ENCODE measurements at places on chromosomes 13 and 19.
A peak's percentile ranks its signal among the peaks of the same experiment; 100 is the strongest.

GRCh38 chr13:100525453-100526317 lies 62.9 kb downstream of the GGACT start:
- no peak overlapping the region for H3K27ac ChIP-seq
- DNase-seq: no peak
- H3K36me3 ChIP-seq: no peaks in the 10 kb centered on the region
- H3K4me1 ChIP-seq: peaks cover 4% of the 10 kb centered on the region
- H3K27me3 ChIP-seq: peaks cover 2% of the 10 kb centered on the region
- no peak overlapping the region for H3K4me3 ChIP-seq

GRCh38 chr13:111423168-111423785 lies 102.8 kb downstream of the TEX29 start:
- H3K27ac ChIP-seq: no peak overlapping the region
- H3K36me3 ChIP-seq: no peaks in the 10 kb centered on the region
- no peak for DNase-seq
- no peaks in the 10 kb centered on the region for H3K4me1 ChIP-seq
- no peak overlapping the region for H3K4me3 ChIP-seq

DNA sequence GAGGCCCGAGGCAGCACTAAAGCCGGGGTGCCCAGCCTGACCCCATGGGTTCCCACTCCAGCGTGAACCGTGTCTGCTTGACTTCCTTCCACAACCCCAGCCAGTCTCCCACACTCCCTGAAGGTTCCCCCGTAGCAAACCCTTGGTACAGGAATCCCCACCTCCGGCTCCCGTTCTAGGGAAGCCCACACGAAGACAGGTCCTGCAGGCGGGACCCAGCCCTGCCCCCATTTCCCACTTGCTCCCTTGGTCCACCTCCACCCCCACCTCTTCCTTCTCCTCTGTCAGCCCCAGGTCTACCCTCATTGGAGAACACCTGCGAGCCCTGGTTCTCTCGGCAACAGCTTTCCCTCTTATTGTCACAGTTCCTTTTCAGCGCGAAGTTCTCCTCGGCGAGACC lies 23.9 kb downstream of the C19orf81 start:
- peaks cover 46% of the 10 kb centered on the region for H3K27me3 ChIP-seq
- DNase-seq: no peak
- H3K36me3 ChIP-seq: no peaks in the 10 kb centered on the region
- H3K4me1 ChIP-seq: no peaks in the 10 kb centered on the region

DNA sequence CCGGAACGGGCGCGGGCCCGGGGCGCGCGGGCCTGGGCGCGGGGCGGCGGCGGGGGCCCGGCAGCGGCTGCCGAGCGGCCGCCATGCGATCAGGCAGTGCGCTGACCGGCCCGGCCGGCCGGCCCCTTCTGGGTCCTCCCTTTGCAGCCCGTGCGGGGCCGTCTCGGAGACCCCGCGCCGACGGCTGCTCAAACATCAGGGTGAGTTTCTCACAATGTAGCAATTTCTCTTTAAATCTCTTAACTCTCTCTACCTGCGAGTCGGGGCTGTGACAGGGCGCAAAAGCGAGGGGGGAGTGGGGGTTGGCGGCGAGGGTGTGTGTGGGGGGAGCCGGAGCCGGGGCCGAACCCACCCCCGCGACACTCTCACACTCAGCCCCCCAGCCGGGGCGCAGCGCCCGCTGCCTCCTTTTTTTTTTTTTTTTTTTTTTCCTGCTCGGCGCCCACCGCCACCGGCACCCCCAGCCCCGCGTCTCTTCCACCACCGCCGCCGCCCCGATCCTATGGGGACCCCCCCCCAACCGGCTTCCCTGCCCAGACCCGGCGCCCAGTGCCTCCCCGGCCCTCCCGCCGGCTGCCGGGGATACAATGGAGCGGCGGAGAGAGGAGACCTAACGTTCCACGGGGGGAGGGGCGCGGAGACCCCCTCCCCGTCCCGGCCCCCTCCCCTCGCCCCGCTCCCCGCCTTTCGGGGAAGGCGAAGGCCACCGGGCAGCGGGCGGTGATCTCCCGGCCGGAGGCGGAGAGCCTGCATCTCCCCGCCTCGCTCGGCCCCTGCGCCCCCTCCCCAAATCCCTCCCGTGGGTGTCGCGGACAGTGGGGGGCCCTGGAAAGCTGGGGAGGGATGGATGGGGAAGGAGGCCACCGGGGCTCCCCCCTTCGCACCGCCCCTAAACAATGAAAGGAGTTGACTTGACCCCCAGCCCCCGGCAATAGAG lies at the start of gene BICRA:
TSS of gene BICRA (plus strand) at position 166 of the 937 bp plus-strand sequence. CDS start 64,441 bp downstream, outside the sequence.
- H3K27me3 ChIP-seq: no peaks in the 10 kb centered on the region
- H3K36me3 ChIP-seq: peaks cover 10% of the 10 kb centered on the region
- peak within 1 kb of the TSS; percentile 91 for H3K4me3 ChIP-seq
- peak; percentile 73 for DNase-seq
- peak within 1 kb of the TSS; percentile 93 for H3K27ac ChIP-seq
- H3K4me1 ChIP-seq: peaks cover 19% of the 10 kb centered on the region

DNA sequence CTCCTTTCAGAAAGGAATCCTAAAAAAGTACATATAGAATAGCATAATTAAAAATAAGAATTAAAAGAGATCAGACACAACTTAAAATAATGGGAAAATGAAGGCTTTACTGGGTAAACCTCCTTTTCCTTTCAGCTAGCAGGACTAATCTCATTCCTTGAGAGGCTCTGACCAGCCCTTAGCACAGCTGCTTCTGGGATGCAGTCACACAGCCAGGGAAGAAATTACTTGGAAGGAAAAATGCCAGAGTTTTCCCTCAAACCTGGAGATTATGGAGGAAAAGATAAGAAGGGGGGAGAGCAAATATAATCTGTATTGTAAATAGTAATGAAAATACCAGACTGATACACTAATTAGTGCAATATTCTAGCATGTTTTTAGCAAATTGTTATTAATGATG lies 91.8 kb downstream of the LRCH1 start:
- DNase-seq: no peak
- H3K4me1 ChIP-seq: peaks cover 21% of the 10 kb centered on the region
- H3K36me3 ChIP-seq: no peaks in the 10 kb centered on the region
- no peak overlapping the region for H3K27ac ChIP-seq
- H3K4me3 ChIP-seq: no peak overlapping the region

- no peaks in the 10 kb centered on the region for H3K4me1 ChIP-seq
- no peak for DNase-seq
- no peaks in the 10 kb centered on the region for H3K36me3 ChIP-seq
- H3K27ac ChIP-seq: no peak overlapping the region
- no peak overlapping the region for H3K4me3 ChIP-seq
Measured at GRCh38 chr13:113560645-113561416, 23.7 kb upstream of the TFDP1 start.

- no peak for DNase-seq
- H3K4me3 ChIP-seq: peak overlapping the region; percentile 84
- H3K27me3 ChIP-seq: no peaks in the 10 kb centered on the region
- H3K27ac ChIP-seq: peak overlapping the region; percentile 91
- peaks cover 12% of the 10 kb centered on the region for H3K36me3 ChIP-seq
Measured at GRCh38 chr19:4380254-4380727, 20.1 kb downstream of the SH3GL1 start.

GRCh38 chr13:113009743-113010509 lies 40.9 kb downstream of the MCF2L start:
- no peak overlapping the region for H3K27ac ChIP-seq
- no peak for DNase-seq
- no peaks in the 10 kb centered on the region for H3K36me3 ChIP-seq
- H3K27me3 ChIP-seq: peaks cover 3% of the 10 kb centered on the region
- H3K4me3 ChIP-seq: no peak overlapping the region

GRCh38 chr13:111411151-111411858 lies 90.9 kb downstream of the TEX29 start:
- H3K4me1 ChIP-seq: no peaks in the 10 kb centered on the region
- H3K36me3 ChIP-seq: no peaks in the 10 kb centered on the region
- DNase-seq: no peak
- H3K27me3 ChIP-seq: peaks cover 25% of the 10 kb centered on the region
- H3K4me3 ChIP-seq: no peak overlapping the region

- DNase-seq: peak; percentile 4
- no peaks in the 10 kb centered on the region for H3K27me3 ChIP-seq
- no peak overlapping the region for H3K4me3 ChIP-seq
- H3K36me3 ChIP-seq: no peaks in the 10 kb centered on the region
- H3K4me1 ChIP-seq: no peaks in the 10 kb centered on the region
- no peak overlapping the region for H3K27ac ChIP-seq
Measured at GRCh38 chr19:31054430-31054829, 294.8 kb downstream of the TSHZ3 start.

DNA sequence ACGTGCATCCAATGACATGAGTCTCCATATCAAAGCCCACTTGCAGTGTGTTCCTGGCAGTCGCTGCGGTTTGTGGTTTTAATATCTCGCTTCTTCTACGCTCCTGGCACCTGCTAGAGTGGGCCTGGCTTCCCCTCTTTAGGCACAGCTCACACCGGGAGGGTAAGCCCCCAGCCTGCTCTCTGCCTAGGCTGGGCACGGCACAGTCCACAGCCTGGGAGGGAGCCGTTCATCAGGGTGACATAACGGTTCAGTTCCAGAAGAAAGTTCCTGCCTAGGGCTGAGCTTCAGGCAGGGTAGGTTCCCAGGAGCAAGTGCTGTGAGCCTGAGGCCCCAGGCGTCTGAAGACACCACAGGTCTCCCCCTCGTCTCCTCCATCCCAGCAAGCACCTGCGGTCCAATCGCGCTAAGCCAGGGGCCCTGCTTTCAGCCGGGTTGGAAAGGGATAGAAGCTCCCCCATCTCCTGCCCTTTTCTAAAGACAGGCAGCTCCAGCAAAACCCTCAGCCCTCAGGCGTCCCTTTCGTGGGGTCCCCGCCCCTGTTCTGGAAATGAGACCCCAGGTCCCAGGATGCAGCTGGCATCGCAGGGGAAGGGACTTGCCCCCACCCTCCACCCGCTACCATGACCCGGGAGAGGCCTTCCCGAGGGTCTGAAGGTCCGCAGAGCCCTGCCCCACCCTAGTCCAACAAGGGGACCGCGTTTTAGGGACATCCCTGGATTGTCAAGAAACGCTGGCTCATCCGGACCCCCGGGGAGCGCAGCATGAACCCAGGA lies 121.6 kb upstream of the ZNF507 start:
- H3K4me3 ChIP-seq: no peak overlapping the region
- peaks cover 8% of the 10 kb centered on the region for H3K4me1 ChIP-seq
- no peaks in the 10 kb centered on the region for H3K36me3 ChIP-seq
- DNase-seq: no peak
- no peak overlapping the region for H3K27ac ChIP-seq
- peaks cover 28% of the 10 kb centered on the region for H3K27me3 ChIP-seq

DNA sequence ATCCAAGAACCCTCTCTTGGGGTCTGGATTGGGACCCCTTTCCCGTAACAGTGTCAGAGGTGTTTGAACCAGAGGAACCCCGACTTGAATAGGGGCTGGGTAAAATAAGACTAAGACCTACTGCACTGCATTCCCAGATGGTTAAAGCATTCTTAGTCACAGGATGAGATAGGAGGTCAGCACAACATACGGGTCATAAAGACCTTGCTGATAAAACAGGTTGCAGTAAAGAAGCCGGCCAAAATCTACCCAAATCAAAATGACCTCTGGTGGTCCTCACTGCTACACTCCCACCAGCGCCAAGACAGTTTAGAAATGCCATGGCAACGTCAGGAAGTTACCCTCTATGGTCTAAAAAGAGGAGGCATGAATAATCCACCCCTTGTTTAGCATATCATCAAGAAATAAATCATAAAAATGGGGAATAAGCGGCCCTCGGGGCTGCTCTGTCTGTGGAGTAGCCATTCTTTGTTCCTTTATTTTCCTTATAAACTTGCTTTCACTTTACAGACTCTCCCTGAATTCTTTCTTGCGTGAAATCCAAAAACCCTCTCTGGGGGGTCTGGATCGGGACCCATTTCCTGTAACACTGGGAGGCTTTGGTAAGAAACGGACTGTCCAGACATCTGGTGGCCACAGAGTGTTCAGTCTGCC lies 4.4 kb upstream of the SIN3B start:
- no peak for DNase-seq
- peaks cover 9% of the 10 kb centered on the region for H3K4me1 ChIP-seq

DNA sequence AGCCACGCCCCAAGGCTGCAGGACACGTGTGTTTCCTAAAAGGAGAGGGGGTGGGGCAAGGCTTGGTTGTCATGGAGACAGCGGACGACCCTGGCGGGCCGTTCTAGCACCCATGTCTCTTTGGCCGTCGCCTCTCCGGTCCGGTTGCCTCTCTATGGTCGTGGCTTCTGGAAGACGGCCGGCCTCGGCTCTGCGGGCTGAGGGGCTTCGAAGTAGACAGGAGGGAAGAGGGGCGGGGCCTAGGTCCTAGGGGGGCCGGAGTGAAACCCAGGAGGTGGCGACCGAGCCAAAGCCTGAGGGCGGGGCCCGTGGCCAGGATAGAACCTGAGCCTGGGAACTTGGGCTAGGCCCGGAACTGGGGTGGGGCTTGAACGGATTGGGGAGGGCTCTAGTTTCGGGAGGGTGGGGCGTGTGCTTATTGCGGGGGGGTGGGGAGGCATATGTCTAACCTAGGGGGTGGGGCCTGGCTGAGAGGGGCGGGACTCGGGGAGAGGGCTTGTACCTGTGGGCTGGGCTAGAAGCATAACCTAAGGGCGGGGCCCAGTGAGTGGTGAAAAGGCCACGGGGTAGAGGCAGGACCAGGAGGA lies 750 bp upstream of the SLC27A1 start:
- no peaks in the 10 kb centered on the region for H3K36me3 ChIP-seq
- H3K27me3 ChIP-seq: peaks cover 7% of the 10 kb centered on the region
- no peak for DNase-seq
- H3K4me1 ChIP-seq: peaks cover 30% of the 10 kb centered on the region
- peak overlapping the region; percentile 91 for H3K27ac ChIP-seq
- peak overlapping the region; percentile 93 for H3K4me3 ChIP-seq

DNA sequence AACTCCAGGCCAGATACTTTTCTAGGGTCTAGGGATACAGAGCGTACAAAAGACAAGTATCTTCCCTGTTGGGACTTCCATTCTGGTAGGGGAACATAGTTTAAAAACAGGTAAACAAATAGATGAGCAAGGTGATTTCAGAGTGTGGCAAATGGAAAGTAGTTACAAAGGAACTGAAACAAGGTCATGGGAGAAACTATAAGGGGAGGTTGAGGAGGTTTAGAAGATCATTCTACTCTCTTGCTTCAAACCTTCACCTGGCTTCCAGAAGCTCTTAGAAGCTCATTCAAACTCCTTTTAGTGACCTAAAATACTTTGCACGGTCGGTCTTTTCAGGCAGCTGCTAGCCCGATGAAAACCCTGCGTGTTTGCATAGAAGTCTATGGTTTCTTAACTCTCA lies 9.1 kb downstream of the FFAR2 start:
- H3K27ac ChIP-seq: no peak overlapping the region
- DNase-seq: no peak
- H3K27me3 ChIP-seq: peaks cover 8% of the 10 kb centered on the region
- H3K4me1 ChIP-seq: peaks cover 44% of the 10 kb centered on the region

GRCh38 chr13:85408415-85408814 lies 390.8 kb downstream of the SLITRK6 start:
- DNase-seq: no peak
- no peaks in the 10 kb centered on the region for H3K36me3 ChIP-seq
- no peak overlapping the region for H3K27ac ChIP-seq
- H3K27me3 ChIP-seq: no peaks in the 10 kb centered on the region
- no peaks in the 10 kb centered on the region for H3K4me1 ChIP-seq

DNA sequence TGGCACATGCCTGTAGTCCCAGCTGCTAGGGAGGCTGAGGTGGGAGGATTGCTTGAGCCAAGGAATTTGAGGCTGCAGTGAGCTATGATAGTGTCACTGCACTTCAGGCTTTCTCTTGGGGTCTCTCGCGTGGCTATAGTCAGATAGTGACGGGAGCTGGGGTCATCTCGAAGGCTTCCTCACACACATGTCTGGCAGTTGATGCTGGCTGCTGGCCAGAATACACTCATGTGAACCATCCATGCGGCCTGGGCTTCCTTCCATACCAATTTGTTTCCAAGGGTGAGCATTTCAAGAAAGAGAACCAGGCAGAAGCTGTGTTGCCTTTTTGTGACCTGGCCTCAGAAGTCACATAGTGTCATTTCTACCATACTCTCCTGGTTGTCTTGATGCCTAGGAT lies 26.4 kb downstream of the LEUTX start:
- no peaks in the 10 kb centered on the region for H3K36me3 ChIP-seq
- H3K27ac ChIP-seq: no peak overlapping the region
- H3K4me3 ChIP-seq: no peak overlapping the region
- H3K4me1 ChIP-seq: no peaks in the 10 kb centered on the region

Data from T-helper 2 cell treated with Interferon-gamma antibody and Interleukin-4, amounts not matched to agents 5 μg/mL and 100 μg/mL, for 36 hours (primary cell).